Activated CD4-positive, alpha-beta T cell treated with anti-CD3 and anti-CD28 coated beads, Interleukin-2, amount 50 U/mL, for 4 hours (primary cell): ENCODE measurements at places on chromosomes 2 and 18.

- no peak for DNase-seq
Observed at GRCh38 chr2:1371082-1371481, 42.2 kb upstream of the TPO start.

DNA sequence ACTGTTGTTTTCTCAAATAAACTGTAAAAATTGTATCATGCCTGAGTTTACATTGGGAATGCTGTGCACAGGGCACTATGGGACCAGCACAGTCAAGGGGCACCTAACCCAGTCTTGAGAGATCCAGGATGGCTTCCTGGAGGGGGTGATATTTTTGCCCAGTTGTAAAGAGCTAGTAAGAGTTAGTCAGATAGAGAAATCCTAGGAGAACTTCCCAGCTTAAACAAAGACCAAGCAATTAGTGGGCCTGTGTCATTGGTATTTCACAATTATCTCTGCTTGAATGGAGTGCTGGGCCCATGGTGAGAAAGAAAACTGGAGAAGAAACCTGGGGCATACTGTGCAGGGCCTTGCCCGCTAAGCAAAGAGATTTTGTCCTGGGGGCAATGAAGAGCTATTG lies 12.2 kb downstream of the XDH start:
- no peak for DNase-seq

DNA sequence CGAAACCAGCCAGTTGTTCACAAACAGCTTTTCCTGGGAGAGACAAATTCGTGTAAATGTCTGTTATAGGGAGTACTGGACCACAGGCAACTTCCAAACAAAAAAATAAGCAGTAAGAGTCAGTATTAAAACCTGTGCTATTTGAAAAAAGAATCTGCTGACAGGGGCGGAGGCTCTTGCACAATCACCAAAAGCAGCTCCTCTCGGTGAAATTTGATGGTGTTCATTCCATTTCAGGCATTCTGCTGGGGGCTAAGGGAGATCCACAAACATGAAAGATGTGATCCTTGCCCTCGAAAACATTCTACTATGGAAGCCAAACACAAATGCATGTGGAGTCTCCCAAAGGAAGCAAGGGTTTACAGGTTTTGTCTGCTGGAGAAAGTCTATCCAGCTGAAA lies 45.0 kb downstream of the TFCP2L1 start:
- no peak for DNase-seq

- no peak for DNase-seq
Observed at GRCh38 chr18:79599441-79599931, 80.1 kb upstream of the CTDP1 start.

GRCh38 chr2:9991829-9992273 lies 40.4 kb downstream of the GRHL1 start:
- DNase-seq: no peak

DNA sequence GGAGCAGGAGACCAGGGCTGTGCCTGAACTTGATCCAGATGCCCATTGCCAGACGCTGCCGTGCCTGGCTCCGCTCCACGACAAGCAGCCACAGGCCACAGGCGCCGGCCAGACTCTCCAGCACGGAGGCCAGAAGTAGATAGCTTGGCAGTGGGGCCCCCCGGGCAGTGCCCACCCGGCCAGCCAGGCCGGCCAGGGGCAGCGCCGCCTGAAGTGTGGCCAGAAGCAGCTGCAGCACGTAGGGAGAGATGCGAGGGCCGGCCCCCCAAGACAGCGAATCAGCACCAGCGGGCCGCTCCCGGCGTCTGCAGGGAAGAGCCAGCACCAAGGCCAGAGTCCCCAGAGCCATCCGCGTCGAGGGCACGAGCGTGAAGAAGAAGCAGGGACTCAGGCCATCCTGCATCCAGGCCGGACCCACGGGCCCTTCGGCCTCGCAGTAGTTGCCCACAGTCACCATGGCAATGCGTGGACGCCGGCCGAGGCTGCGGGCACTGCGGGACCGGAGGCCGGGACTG lies 484 bp downstream of the ABCB6 start:
- no peak for DNase-seq

GRCh38 chr2:200860092-200860795 lies 4.2 kb downstream of the CLK1 start:
- no peak for DNase-seq

DNA sequence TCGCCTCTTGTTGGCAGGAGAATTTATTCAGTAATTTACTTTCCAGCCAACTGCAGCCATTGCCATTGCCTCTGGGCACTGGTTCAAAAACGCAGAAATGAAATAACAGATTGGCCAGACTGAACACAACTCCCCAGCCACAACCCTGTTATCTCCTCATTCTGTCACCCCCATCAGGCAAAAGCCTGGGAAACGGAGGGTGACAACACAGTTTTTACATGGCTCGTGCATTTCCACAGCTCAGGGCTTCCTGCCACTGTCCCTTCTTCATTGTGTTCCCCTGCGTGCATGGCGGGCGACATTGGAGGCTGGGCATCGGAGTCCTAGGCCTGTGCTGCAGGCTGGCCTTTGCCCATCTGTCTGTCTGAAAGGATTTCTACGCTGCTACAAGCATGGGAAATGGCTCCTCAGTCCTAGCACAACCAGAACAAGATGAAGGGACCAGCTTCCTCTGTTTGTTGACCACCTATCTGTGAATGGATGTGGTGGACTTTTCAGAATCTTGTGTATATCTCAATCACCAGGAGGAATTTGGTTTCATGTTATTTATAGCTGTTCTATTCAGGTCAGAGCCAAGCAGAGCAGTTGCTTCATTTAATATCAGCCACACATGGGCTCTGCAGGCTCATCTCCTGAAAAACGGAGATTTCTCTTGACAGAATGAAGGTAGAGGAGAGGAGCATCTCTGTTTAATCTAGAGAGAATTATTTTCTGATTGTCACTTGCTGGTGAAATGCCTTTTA lies 107.0 kb downstream of the MGAT5 start:
- no peak for DNase-seq

GRCh38 chr2:10094271-10094814 lies 14.1 kb upstream of the CYS1 start:
- no peak for DNase-seq

DNA sequence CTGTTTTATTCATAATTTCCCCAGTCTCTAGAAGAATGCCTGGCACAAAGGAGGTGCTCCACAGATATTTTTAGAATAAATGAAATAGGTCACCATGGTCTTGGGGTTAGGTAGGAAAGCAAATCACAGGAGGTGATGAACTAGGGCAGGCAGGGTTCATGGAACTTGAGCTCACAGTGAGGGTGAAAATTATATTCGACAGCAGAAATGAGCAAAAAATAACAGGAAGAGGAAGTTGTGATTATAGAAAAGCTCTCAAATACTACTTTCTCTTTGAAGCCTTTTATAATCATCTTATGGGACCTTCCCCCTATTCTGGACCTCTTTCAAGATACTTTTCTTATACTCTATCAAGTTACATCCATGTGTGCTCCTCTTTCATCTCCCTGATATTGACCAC lies 4.5 kb upstream of the CREB1 start:
- DNase-seq: no peak

- no peak for DNase-seq
Observed at GRCh38 chr18:79740521-79741361, 57.0 kb upstream of the KCNG2 start.

DNA sequence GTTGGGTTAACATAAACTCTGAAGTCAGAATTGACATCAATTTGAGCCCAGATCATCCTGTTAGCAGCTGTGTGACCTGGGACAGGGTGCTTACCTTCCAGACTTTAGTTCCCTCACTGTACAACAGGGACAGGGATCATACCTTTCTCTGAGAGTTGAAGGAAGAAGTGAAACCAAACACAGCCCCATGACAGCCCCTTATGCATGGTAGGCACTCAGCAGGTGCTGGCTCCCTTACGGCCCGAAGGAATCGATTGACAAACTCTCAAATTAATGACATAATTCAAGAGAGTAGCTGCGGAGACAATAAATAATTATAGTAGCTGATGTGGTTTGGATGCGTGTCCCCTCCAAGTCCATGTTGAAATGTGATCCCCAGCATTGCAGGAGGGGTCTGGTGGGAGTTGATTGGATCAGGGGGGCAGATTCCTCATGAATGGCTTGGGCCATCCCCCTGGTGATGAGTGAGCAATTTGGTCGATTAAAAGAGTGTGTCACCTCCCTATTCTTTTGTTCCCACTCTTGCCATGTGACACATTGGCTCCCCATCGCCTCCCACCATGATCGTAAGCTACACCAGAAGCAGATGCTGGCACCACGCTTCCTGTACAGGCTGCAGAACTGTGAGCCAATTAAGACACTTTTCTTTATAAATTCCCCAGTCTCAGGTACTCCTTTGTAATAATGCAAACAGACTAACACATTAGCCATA lies 72.4 kb downstream of the ODC1 start:
- peak; percentile 35 for DNase-seq

GRCh38 chr2:9795071-9795470 lies 48.2 kb upstream of the TAF1B start:
- no peak for DNase-seq

- no peak for DNase-seq
Observed at GRCh38 chr2:105455488-105456003, 56.7 kb upstream of the FHL2 start.

- DNase-seq: no peak
Observed at GRCh38 chr2:85251070-85251616, 76.6 kb downstream of the TGOLN2 start.

DNA sequence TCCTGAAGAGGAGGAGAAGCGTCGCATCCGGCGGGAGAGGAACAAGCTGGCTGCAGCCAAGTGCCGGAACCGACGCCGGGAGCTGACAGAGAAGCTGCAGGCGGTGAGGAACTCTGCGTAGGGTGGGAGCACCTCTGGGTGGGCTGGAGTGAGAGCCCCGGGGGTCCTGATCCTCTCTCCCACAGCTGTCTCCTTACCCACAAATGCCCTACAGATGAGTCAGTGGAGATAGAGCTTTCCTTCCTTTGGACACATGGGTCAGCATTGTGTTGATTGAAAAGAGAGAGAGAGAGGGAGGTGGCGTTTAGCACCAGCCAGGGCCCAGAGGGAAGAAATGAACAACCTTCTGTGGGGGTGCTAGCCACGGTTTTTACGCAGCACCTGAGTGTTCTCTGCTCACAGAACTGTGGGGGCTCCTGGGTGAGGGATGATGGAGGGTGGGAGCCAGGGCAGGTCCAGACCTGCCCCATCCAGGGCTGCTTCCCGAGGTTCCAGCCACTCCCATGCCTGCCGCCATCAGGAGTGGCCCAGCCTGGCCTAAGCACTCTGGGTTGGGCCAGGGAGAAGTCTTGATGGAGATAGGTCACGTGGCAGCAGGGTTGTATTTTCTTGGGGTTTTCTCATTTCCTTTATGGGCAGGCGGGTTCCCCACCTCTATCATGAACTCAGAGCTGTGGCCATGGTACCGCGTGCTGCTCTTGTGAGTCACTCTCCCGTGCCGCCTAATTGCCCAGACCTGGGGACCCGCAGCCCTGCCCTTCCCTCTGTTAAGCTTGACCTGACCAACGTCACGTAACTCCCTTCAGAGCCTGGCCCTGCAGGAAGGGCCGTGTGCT lies 16.3 kb downstream of the FOSL2 start:
- DNase-seq: peak; percentile 54

DNA sequence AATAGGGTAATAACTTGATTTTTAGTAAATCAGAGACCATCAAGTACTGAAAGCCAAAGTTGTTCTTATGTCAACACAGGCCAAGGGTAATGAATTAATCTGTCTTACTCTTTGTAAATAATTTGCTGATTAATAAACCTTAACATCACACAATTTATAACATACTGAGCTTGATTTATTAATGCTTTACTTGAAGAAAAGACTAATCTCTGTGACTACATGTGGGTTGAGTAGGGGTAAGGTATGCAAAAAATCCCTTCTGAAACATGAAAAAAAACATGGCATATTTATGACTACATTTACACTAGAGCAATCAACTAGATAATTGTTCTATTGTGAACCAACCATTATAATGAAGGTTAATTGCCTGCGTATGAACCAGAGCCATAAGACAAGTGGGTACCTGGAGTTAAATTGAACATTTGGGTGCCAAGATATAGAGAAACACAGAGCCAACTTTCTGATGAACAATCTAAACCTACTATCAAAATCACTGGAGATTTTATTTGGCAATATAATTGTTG lies 67.7 kb upstream of the GRB14 start:
- DNase-seq: no peak

GRCh38 chr2:6212491-6212890 lies 520.3 kb downstream of the SOX11 start:
- no peak for DNase-seq

- no peak for DNase-seq
Observed at GRCh38 chr2:163246135-163246534, 407.6 kb upstream of the KCNH7 start.

- DNase-seq: no peak
Observed at GRCh38 chr18:36595046-36595817, 233.6 kb downstream of the TPGS2 start.

GRCh38 chr2:197236816-197237215 lies 73.8 kb downstream of the ANKRD44 start:
- DNase-seq: no peak

- no peak for DNase-seq
Observed at GRCh38 chr2:187214306-187214705, 233.7 kb downstream of the CALCRL start.

DNA sequence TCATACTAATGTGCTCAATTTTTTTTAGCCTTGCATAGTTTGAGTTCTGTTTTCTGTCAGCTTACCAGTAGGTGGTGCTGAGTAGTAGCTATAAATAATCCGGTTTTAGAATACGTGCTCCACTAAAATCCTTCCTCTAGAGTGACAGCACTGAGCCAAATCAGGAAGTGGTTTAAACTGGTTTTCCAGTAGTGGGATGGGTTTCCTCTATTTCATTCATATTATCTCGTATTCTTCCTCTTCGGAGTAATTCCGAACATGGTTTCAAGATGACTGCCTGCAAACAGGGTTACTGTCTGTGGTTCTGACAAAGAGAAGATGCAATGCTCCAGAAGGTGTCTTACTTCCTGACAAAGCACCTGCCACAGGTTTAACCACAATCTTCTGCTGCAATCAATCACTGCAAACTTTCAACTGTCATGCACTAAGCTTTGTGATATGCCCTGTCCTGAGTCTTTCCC lies 496.9 kb upstream of the VRK2 start:
- no peak for DNase-seq

GRCh38 chr2:171509945-171510731 lies 12.1 kb upstream of the CYBRD1 start:
- no peak for DNase-seq

DNA sequence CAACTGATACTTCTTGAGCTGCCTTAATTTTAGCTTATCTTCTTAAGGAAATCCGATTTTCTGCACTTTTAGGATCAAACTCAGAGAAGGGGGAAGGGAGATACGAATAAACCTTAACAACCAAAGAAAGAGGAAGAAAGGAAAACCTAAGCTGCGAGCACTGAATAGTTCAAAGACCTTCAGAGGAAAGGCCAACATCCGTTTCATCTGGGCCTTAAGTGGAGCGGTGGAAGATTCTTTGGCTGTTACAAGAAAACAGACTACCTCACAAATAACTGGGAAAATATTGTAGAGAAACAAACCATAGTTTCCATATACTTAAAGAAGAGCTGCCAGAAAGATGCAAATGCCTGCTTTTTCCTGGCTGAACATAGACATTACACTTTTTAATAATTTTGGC lies 43.6 kb downstream of the VIT start:
- no peak for DNase-seq

DNA sequence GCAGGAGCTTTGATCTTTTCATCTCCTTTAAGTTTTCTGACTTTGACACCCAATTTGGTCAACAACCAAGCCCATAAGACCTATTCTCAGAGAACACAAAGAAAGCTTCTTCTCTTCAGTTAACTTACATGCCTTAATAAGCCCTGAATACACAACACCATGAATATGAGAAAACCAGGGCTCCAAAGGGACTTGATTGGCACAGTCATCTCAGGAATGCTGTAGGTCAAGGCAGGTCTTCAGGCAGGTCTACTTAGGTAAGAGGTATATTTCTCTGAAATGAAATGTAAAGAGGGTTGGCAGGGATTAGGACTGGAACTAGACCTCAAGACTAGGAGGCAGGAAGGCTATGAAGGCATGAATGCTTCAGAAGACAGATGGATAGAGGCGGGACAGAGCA lies 24.4 kb upstream of the EIF2AK3 start:
- DNase-seq: no peak
